Chondrocyte (in vitro differentiated cells): ENCODE measurements at places on chromosomes 2 and 18.

DNA sequence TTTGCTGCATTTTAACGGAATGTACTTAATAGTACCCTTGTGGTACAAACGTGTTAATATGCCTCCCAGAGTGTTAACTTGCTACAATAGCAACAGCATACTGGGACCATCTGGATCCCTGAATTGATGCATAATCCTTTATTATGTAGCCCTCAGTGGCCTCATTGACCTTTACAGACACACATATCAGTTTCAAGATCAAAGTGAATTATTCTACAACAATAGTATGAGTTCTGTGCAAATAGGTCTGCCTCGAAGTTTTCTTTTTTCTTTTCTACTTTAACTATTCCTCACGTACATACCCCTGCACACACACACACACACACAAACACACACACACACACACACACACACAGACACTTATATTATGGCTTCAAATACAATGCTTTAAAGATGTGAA is 1622.1 kb downstream of the LRP1B start:
- no peak for DNase-seq

DNA sequence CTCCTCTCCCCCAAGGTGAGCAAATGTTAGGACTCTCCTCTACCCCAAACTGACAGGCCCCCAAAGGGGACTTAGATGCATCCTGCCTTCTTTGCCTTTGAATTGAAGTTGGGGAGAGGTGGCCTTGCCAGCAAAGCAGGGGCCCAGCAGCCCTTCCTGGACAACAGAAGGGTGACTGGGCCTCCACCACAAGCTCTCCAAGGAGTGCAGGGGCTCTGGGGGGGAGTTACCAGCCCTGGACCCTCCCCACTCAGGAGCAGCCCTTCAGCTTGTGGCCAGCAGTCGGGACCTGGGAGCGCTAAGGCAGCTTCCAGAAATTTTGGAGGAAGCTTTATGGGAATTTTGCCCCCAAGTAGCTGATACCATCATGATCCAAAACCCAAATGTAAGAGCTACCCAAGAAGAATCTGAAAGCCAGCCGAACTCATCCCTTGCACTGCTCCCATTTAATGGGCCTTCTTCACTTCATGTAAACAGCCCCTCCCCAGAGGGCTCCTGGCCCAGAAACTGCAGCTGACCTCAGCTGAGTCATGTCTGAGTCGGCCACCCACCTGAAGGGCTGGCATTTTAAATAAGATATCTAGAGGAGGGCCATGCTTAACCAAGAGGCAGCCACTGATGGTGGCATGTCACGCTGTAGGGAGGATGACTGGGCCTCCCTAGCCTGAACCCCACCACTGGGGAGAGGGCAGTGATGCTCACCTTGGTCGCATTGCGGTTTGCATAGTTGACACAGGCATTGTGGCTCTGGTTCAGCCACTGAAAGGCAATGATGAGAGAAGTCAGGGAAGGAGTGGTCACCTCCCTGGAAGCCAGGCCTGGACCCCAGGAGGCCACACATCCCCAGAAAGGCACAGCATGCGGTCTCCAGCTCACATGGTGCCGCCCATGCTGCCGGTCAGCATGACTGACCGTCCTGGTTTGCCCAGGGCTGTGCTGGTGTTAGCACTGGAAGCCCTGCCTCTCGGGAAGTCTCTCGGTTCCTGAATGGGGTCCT is 71.5 kb downstream of the SFXN5 start:
- DNase-seq, result peak; percentile 74

- no peak for DNase-seq
Measured at GRCh38 chr2:206316141-206316540, 41.7 kb downstream of the ZDBF2 start.

- DNase-seq, result no peak
Measured at GRCh38 chr18:11821643-11822237, 29.5 kb upstream of the CHMP1B start.

DNA sequence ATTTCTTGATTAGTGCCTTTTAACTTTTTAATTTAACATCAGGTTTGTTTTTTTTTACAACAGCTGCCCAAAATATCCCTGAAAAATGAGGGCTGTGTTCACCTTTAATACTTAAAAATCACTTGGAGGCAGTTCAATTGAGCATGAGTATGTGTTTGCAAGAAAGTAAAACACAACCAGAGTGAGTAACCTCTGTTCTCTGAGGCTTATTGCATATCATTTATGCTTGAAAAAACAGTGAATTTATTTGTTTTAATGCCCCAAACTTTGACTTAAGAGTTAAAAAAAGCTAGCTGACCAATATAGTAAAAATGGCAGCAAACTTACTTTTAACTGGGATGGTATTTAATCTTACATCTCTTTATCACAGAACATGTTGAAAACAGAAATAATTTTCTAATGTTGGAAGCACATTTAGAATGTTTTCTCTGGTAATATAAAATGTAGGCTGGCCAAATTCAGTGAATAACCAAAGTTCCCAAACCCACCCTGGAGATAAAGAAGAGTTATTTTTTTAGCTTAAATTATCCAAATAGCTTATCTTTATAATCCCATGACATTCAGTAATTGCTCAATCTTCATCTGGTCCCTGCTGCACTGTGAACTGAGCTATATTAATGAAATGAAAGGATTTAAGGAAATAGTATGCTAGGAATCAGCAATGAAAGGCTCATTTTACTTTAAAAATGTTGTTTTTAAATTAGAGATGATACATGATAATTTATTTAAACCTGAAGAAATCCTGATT is 24.8 kb upstream of the EFEMP1 start:
- DNase-seq, result no peak

- no peak for DNase-seq
Measured at GRCh38 chr2:172169611-172170010, 66.9 kb upstream of the DLX2 start.

DNA sequence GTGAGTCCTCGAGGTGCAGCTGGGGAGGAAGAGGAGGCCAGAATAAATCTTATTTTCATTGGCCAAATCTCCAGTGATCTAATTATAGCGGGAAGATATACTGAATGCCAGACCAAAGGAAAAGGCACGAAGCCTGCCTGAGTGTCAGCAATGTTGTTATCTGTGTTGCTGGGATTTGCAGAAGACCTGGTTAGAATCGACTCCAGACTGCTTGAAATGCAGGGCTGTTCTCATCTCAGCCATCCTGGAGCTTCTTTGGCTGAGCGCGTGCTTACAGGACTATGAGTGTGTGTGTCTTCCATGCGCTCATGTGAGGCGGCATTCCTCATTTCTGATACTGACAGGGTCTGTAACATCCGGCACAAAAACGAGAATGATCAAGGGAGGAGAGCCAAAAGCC is 81.2 kb downstream of the TSN start:
- DNase-seq, result no peak
